ENCODE measurements at places on chromosomes 7 and 10.

GRCh38 chr10:35585903-35586535 is 19.1 kb upstream of the GJD4 start:
- no peak for DNase-seq

- no peak for DNase-seq
Observed at GRCh38 chr10:5461914-5462840, 37.2 kb downstream of the CALML5 start.

- no peak for DNase-seq
Observed at GRCh38 chr10:66257801-66258200, 668.0 kb upstream of the LRRTM3 start.

DNA sequence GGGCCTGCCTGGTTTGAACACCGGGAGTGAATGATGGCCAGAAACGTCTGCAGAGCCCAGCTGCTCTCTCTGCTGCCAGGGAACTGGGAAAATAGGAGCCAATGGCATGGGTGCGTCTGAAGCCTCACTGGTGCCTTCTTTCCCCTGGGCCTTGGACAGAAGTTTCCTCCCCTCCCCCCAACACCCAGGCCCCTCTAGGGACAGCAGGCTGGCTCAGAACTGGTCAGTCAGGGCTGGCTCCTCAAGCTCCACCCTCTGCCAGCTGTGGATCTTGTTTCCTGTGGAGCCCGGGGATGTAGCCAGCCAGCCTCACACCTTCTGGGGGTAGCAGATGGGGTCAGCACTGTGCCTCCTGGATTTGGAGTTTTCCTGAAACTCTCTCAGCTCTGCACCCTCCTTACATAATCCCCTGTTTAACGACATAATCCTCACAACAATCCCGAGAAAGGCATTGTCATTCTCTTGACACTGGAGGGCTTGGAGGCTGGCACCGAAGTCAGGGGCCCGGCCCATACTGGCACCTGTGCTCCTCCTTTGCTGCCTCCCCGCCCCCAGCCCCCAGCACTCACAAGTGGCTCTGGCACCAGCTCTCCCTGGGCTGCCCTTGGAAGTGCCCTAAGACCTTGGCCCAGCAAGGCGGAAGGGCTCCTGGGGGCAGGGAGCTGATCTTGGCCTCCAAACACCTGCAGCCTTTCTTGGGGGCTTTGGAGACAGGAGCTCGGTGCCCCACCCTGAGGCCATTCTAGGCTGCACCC is 5.7 kb downstream of the LDB3 start:
- DNase-seq, result no peak

DNA sequence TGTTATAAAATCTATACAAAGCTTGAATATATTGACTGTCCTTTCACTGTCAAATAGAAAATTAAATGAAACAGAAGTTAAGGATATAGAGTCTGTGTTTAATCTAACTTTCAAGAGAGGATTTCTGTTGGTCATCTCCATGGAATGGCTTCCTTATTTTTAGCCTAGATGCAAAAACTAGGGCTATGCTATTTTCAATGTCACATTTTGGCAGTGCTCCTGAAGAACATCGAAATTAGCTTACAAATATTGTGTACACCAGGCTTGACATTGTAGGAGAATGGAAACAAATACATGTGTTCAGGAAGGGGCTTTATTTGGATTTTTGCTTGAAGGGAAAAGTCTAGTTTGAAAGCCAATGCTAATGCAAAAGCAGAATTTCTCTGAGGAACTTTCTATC is 295.4 kb downstream of the CDK14 start:
- DNase-seq, result no peak

GRCh38 chr10:114779803-114780576 is 41.6 kb upstream of the FHIP2A start:
- DNase-seq, result no peak

- no peak for DNase-seq
Observed at GRCh38 chr7:69504733-69505420, 93.4 kb upstream of the AUTS2 start.

DNA sequence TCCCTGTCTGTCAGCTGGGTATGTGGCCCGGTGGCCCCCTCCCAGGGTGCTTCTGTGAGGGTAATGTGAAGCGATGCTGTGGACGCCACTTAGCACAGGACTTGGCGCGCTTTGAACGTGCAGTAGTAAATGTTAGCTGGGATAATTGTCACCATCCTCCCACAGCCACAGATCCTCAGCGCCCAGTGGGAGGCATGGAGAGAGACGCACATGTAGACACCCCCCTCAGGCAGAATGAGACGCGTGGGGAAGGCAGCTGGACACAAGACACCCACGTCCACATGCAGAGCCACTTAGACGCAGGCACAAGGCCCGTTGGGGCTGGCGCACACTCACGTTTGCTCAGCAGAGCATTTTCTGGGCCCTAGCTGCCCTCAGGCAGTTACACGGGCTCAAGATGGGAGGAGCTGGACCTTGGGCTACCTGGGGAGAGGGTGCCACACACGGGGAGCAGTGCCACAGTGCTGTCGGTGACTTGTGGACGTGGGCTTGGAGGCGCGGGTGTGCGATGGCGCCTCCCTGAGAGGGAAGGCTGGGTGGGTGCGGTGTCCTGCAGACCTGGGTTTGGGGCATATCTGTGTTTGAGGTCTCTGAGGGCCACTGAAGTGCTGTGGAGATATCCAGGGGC is 26.4 kb downstream of the ADCYAP1R1 start:
- DNase-seq, result no peak

DNA sequence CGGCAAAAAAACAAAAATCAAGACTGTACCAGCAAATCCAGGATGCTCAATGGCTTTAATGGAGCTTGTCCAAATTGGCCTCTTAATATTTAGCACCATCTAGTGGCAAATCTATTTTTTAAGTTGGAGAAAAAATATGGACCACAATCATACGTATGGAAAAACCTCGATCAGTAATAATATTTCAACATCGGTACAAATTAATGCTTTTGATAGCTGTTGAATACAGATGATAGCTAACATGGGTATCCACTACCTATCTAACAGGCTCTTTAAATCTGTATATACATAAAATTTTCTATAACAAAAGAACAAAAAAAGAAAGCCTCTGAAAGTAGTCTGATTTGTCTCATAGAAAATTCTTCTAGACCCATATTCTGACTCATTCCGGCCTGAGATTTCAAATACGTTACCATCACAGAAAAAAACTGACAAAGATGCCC is 29.2 kb downstream of the COA1 start:
- no peak for DNase-seq

GRCh38 chr10:69479240-69480067 is 28.2 kb downstream of the TSPAN15 start:
- no peak for DNase-seq

GRCh38 chr10:9038146-9038714 is 983.7 kb downstream of the GATA3 start:
- DNase-seq, result no peak

GRCh38 chr7:1419688-1420087 is 39.6 kb downstream of the MICALL2 start:
- DNase-seq, result no peak

DNA sequence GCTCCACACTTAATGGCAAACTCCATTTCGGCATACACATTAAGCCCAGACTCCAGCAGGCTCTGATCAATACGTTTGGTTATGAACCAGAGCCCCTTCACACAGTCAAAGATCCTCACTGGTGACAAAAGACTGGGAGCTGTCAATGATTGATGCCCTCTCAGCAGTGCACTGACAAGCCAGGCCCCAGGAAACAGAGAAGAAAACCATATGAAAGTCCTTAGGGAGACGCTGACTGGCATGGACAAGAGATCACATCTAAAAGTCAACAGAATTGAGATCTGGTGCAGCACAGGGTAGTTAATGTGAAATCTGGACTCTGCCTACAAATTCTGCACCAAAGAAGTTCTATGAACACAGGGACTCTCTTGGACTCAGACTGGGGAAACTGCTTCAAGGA is 600.9 kb upstream of the NRP1 start:
- no peak for DNase-seq

DNA sequence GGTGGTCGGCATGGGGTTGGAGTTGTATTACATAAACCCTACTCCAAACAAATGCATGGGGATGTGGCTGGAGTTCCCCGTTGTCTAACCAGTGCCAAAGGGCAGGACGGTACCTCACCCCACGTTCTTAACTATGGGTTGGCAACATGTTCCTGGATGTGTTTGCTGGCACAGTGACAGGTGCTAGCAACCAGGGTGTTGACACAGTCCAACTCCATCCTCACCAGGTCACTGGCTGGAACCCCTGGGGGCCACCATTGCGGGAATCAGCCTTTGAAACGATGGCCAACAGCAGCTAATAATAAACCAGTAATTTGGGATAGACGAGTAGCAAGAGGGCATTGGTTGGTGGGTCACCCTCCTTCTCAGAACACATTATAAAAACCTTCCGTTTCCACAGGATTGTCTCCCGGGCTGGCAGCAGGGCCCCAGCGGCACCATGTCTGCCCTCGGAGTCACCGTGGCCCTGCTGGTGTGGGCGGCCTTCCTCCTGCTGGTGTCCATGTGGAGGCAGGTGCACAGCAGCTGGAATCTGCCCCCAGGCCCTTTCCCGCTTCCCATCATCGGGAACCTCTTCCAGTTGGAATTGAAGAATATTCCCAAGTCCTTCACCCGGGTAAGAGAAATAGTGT is at the start of gene CYP2E1:
CYP2E1 (plus strand) TSS at position 407 of the 632 bp plus-strand sequence; CDS start at position 440, 33 bp downstream.
- DNase-seq, result no peak

DNA sequence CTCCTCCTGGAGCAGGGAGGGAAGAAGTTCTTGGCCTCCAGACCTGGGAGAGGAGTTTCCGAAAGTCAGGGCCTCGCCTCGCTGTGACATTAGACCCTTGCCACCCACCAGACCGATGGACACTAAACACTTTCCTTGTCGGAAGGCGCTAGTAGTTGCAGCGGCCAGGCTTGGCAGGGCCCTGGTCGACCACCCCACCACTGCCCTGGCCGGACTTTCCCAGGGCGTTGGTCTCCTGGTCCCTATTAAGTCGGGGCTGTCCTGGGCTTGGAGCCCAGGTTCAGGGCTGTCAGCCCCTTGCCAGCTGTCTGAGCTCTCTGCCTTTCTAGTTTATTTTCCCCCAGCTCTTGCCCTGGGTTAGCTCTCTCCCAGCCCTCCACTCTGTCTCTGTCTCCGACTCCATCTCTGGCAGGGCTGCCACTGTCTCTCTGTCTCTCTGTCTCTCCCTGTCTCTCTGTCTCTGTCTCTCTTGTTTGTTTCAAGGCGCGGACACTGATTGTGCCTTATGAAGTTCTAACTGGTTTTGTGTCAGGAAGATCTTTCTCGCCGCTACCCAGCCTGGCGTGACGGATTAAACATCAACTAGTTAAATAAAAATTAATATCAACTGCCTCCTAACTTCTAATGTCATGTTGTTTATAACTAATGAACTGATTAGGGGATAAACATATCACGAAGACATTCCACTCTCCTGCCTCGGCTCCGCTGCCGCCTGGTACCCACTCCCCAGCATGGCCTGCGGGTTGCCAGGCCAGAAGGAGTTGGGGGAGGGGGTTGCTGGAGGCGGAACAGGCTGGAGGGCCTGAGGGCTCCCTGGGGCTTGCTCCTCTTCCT is 13.8 kb upstream of the PAX2 start:
- DNase-seq, result no peak

- no peak for DNase-seq
Observed at GRCh38 chr7:19080093-19080492, 37.3 kb downstream of the TWIST1 start.

- DNase-seq, result no peak
Observed at GRCh38 chr7:135166338-135166990, 4.0 kb downstream of the CYREN start.

- DNase-seq, result no peak
Observed at GRCh38 chr10:99676895-99677294, 17.6 kb downstream of the ENTPD7 start.

- no peak for DNase-seq
Observed at GRCh38 chr10:7123774-7124173, 287.1 kb downstream of the SFMBT2 start.

DNA sequence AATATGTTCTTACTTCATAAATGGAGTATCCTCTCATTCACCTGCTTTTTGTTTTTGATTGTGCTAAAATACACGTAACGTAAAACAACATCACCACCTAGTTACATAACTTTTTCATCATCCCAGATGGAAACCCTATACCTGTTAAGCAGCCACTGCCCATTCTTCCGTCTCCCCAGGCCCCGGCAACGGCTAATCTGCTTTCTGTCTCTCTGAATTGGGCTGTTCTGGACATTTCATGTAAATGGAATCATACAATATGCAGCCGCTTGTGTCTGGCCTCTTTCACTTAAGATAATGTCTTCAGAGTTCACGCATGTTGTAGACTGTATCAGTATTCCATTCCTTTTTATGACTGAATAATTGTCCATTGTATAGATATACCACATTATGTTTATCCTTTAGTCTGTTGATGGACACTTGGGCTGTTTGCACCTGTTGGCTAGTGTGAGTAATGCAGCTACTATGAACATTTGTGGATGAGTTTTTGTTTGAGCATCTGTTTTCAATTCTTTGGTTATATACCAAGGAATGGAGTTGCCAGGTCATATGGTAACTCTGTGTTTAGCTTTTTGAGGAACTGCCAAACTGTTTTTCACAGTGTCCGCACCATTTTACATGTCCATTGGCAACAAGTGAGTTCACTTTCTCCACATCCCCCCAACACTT is 14.1 kb upstream of the SUN1 start:
- no peak for DNase-seq

- no peak for DNase-seq
Observed at GRCh38 chr10:113965077-113965476, 78.6 kb upstream of the ADRB1 start.

GRCh38 chr10:52615756-52616394 is 156.7 kb downstream of the MBL2 start:
- no peak for DNase-seq

- DNase-seq, result no peak
Observed at GRCh38 chr10:117537436-117537903, 5.1 kb upstream of the EMX2 start.

GRCh38 chr10:64977915-64978314 is 1456.7 kb downstream of the REEP3 start:
- no peak for DNase-seq

DNA sequence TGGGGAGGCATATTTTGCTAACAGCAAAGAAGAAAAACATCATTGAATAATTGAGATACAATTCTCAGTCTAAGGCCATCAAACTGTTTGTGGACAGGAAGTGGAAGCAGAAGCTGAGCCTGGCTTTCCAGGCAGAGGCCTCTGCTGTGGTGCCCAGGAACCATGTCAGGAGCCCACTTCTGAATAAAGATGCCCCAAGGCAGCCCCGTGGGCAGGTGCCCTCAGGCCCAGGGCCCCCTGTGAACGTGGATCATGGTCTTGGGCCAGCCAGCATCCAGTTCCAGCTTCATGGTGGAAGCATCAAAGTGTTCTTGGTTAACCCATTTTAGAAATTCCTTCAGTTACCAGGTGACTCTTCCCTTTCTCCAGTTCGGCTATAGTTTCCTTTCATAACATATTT is 346.8 kb downstream of the PTPRN2 start:
- DNase-seq, result no peak
